NCI-H1417 treated with DMSO at 0.1 percent for 48 hours (cell line): ENCODE measurements at places on chromosomes 4 and X.

- DNase-seq = no peak
Measured at GRCh38 chr4:53055274-53055673, 193.2 kb downstream of the RASL11B start.

DNA sequence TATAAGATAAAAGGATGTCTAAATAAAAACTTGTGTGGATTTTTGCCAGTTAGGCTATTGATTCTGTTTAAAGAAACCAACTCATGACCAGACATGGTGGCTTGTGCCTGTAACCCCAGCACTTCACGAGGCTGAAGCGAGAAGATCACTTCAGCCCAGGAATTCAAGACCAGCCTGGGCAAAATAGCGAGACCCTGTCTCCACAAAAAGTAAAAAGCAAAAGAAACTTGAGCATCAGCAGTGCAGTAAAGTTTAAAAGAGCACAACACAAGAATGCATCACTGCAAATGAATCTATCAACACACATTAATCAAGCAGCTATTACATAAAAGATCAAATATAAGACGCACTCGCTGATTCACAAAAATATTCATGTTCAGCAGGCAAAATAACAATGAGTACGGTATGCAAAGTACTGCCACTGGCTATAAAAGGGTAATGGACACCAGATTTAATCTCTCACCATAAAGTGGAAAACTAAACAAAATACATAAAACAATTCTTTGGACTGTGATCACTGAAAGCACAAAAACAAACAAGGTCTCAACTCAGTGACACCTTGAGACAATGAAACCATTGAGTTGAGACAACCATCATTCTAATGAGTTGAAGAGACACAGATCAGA is 41.3 kb downstream of the LRBA start:
- no peak for DNase-seq

DNA sequence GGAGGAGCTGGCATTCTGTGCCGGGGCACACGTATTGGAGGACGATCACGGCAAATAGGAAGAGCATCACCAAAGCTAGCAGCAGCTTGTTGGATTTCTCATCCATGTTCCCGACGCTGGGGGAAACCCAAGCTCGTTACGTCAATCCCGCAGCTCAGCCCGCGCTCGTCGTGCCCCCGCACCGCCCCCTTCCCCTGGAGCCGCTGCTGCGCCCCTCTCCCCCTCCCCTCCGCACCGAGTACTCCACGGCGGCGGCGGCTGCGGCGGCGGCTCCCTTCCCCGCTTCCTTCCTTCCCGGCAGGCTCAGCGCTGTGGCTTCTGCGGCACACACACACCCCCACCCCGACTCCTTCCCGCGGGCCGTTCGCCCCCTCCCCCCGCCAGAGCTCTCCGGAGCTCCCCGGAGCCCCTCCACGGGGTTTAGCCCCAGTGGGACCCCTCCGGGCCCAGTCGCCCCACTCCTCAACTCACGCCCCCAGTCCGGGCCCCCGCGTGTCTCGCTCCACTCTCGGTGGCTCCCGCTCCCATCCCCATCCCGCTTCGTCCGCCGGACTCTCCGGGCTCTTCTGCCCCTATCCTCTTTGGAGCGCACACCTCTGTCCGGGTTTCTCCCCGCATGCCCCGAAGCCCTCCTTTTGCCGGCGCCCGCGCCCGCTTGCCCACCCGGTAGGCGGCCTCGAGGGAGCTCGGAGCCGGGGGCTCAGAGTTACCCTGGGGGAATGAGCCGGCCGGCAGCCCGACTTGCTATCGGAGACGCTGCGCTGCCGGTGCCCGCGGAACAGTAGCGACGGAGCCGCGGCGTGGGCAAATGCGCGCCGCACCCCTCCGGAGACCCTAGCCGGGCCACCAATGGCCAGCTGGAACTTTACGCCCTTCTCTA is 978 bp downstream of the HS6ST2 start:
- no peak for DNase-seq

DNA sequence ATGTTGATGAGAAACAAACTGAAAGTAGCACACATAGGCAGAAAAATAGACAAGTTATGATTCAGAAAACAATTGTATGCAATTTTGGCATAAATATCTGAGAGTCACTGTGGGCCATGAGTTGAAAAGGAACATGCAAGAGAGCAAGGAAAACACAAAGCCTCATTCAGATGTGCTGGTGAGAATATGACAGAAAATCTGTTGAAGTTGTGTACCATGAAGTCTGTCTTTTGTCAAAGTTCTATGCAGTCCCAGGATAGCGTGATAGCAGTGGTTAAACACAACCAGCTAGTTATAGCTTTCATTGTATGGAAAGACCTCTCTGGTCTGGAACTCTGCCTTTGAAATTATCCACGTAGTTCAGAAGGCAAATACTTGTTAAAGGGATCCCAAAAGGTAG is 53.0 kb downstream of the TMEM154 start:
- no peak for DNase-seq

- DNase-seq = no peak
Measured at GRCh38 chr4:3328814-3329663, 36.2 kb downstream of the RGS12 start.

- DNase-seq = no peak
Measured at GRCh38 chrX:9535101-9535500, 70.2 kb downstream of the TBL1X start.

GRCh38 chrX:130772776-130773143 is 130.2 kb downstream of the ENOX2 start:
- peak; percentile 53 for DNase-seq

GRCh38 chr4:664713-665231 is 9.3 kb downstream of the ATP5ME start:
- DNase-seq = no peak

DNA sequence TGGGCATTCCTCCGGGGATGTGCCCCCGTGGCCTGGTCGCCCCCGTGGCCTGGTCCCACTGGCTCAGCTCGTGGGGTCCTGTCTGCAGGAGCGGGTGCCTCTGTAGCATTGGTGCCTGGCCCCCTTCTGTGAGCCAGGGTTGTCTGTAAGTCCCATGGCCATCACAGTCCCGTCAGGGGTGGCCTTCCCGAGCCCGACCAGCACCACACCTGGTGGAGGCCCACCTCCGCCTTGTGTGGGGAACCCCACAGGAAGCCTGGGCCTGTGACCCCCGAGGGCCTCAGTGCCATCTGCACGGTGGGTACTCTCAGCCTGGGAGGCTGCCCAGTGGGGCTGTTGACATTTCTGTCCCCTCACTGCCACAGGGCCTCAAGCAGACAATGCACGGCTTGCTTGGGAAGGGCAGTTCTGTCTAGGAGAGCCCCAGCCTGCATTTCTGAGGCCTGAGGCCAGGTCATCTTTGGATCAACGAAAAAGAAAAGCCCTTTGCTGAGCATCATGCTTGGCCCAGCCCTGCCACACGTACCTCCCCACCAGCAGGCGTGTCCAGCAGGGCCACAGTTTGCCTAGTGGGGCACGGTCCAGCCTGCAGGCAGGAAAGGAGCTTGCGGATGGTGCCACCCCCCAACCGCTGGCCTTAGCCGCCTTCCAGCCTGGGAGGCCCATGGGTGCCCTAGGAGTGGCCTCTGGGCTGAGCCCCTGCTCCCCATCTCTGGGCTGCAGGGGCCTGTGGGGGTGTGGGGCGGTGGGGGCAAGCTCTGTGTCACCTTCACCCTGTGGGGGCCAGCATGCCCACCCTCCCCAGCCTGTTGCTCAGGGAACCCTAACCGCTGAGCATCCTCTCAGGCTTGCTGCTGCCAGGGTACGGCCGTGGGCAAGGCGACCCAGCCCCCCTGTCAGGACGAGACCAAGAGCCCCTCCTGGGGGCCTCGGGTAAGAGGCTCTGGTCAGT is 23.2 kb downstream of the NKX1-1 start:
- DNase-seq = no peak

- no peak for DNase-seq
Measured at GRCh38 chrX:24231641-24232179, 82.2 kb downstream of the SUPT20HL2 start.

GRCh38 chr4:30719454-30720020 is 632 bp upstream of the PCDH7 start:
- DNase-seq = no peak

- DNase-seq = no peak
Measured at GRCh38 chr4:37864786-37865185, 26.1 kb upstream of the TBC1D1 start.

DNA sequence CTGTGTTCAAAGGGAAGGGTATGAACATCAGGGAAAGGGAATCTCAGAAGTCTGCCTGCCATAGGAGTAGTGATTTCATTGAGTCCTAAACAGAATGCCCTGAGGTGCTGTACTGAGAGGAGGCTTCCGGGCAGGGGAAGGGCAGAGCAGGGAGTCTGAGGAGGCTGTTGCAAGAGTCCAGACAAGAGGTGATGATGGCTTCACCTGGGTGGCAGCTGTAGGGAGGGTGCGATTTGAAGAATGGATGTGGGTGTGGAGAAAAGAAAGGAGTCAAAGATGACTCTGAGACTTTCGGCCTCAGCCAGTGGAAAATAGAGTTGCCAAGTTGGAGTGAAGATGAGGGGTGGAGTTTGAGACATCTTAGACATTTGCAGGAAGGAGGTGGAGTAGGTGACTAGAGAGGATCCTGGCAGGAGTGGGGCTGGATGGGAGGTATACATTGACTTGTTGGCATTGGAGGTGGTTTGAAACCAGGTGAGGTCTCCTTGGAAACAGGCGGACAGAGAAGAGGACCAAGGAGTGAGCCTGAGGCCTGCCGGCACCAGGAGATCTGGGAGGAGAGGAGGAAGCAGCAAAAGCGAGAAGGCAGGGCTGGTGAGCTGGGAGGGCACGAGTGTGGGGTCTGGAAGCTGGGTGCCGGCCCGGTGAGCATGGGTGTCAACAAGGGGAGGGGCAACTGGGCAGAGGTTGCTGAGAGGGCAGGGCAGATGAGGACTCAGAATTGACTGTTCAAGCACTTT is 24.2 kb downstream of the TBC1D14 start:
- no peak for DNase-seq

DNA sequence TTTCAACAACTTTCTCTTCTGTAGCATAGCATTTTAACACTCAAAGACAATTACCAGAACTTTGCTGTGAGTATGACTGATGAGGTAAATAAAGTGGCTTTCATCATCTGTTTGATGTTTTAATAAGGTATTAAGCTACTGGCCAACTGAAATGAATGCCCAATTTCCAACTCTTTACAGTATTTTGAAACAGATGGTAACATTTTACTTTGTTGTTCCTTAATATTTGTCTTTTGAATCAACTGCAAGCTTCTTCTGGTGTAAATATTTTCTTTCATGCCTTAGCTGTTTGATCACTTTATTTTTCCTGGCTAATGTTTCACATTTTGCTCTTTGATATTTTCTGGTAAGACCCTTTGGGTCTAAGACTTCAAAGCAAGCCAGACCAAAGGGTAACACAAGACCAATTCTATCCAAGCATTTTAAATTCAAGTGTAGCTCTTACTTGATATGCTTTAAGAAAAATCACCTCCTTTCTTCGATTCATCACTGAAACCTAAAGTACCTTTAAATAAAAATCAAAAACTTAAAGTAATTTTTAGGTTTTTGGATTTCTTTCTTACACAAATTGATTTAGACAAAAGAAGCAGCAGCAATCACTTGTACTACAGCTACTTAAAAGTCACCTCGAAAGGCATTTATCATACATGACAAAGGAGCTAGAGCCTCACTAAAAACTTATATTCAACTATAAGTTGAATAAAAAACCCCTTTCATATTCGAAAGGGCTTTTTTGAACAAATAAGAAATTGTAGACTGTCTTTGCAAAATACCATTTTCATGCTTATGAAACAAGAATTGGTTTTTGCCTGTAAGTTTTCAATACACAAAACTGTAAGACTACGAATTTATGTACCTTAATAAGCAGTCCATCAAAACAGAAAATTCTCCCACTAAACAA is 57.6 kb downstream of the TBCK start:
- DNase-seq = no peak

DNA sequence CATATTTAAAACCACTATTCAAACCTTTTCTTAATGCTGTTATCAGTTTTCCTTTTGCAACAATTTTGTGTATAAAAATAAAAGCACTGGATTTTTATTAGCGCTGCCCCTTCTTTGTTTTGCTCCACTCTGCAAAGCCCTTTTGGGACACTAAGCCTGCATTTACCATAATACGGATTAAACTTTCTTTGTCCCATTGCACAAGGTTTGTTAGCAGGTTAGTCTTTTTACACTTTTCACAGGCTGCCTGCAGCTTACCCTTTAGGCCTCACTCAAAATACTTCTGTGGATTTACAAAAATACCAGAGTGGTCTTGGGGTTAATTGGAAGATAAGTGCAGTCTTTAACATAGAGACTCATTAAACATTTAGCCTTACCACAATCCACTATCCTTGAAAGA is 35.7 kb upstream of the MAB21L2 start:
- no peak for DNase-seq

- no peak for DNase-seq
Measured at GRCh38 chr4:107908377-107908776, 23.0 kb upstream of the CYP2U1 start.

DNA sequence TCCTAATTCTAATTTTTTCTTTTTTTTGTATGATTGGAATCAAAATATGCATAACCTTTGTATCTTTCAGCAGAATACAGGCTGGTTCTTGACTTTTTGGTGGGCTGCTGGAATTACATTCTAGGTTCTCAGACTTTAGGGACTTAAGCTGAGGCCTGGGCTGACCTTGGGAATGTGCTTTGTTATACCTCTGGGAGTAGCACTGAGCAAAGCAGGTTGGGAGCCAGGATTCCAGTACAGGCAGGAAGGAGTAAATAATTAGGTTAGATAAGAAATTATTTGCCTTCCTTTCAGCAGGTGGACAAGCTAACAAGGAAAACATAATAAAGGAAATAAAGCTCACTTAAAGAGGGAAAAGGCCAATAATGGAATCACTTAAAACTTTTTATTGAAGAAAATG is 49.9 kb upstream of the SLC4A4 start:
- no peak for DNase-seq

DNA sequence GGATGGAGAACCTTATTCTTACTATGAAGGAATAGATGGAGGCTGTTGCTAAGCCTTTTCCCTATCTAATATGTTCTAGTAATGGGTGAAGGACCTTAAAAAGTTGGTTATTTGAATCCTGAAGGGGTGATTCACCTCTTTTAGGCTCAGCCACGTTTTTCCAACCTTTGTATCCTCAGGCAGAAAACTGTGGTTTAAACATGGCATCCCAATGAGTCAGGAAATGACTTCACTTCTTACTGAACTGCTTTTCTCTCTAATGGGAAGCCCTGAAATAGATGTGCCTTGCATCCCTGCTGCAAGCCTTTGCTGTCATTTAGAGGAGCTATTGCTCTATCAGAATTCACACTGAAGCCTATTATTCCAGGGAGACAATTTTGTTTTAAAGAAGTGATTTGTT is 191.0 kb upstream of the ARX start:
- no peak for DNase-seq

GRCh38 chr4:185113340-185113739 is 29.7 kb upstream of the SLC25A4 start:
- DNase-seq = no peak
